ENCODE measurements at places on chromosomes 6 and 20.
A peak's percentile ranks its signal among the peaks of the same experiment; 100 is the strongest.

- DNase-seq = no peak
Measured at GRCh38 chr20:33677991-33678702, 3.9 kb upstream of the NECAB3 start.

- no peak for DNase-seq
Measured at GRCh38 chr20:1204113-1204512, 859 bp downstream of the C20orf202 start.

DNA sequence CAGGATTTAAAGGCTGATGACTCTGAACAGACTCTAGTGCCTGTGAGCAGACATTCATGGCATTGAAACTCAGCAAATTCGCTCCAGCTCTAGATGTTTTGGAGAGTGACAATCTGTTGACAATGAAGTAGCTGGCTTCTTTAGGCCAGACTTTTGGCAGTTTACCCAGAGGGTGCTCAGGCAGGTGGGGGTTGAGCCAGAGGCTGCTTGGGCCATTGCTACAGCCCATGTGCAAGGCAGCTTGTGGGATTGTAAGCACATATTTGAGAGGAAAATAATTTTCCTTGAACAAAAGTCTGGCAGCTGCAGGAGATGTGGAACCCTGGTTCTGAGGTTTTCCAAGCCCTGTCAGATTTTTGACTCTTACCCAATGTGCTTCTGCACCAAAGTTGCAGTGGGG, 311.6 kb downstream of the CDC5L start:
- DNase-seq = no peak

DNA sequence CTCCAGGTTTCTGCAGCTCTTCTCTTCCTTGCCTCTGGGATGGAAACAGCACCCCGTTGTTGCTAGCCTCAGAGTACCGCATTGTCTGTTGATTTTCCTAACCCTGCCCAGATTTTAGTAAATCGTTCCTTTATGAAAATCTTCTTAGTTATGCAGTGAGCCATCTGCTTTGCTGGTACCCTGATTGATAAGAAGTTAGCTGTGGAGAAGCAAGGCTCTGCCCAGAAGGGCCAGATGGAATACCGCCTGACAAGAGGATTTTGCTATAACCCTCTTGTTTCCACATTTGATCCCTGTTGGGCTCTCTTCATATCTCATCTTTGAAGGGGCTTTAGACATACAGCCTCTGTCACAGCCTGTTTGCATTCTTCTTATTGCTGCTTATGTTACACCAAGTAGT, 229.0 kb downstream of the CDKAL1 start:
- no peak for DNase-seq

GRCh38 chr6:84877515-84878210, 113.3 kb upstream of the TBX18 start:
- no peak for DNase-seq

DNA sequence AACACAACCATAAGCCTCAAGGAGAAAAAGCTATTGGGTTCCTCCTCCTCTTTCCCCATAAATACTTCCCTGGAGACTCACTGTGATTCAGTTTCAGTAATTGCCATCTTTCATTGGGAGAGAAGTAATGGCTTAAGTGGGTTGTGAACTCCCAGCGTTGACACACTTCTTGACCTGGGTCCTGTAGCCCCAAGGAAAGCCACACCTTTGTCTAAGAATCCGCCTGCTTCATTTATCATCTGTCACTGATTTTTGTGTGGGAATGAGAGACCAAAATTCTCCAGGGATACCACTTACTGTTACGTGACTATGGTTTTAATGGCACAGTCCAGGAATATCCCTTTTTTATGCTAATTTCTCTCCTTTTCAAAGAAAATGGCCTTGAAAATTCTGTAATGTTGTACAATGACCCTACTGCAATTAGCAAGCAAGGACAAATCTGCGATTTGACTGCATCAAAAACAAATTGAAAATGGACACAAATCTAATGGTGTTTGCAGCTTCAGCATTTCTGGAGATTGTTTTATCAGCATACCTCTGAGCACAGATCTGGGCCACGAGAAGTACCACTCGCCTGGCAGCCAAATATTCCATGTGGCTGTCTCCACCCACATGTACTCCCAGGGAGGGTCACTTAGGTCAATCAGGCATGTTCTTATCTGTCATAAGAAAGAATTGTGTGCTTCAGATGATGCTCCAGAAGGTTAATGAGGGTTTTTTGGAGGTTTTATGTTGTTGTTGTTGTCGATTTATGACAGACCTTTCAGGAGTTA, 29.8 kb downstream of the DCBLD1 start:
- no peak for DNase-seq

DNA sequence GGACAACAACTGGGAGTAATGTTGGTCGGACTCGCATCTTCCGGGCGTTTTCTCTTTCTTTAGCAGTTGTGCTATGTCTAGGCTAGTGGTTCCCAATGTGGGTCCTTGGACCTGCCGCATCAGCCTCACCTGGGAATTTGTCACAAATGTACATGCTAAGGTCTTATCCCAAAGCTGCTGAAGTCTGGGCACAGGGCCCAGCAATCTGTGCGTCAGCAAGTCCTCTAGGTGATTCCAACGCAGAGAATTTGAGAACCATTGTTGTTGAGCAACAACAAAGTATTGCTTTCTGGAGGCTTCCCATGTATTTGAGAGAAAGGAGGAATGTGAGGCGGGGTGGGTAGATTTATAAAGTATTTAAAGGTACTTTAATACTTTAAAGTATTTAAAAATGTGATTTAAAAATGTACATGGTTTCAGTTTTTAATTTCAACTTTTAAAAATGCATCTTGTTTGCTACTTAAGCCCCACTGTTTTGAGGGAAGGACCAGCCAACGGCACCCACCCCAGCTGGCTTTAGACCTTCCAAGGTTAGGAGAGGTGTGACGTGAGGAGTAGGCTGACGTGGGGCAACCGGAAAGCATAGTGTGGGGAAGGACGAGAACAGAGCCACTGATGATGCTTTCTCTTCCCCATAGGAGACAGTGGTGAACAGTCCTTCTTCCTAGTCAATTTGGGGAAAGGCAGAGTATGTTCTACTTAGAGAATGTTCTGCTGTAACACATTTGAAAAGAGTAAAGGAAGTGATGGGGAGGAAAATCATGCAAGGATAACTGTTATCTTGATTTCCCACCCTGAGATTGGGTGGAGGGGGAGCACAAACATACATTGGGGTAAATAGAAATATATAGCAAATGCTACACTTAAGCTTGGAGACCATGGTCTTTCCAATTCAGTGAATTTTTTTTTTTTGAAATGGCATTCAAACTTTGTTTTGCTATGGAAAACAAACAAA, 4.3 kb downstream of the UST start:
- peak; percentile 60 for DNase-seq

DNA sequence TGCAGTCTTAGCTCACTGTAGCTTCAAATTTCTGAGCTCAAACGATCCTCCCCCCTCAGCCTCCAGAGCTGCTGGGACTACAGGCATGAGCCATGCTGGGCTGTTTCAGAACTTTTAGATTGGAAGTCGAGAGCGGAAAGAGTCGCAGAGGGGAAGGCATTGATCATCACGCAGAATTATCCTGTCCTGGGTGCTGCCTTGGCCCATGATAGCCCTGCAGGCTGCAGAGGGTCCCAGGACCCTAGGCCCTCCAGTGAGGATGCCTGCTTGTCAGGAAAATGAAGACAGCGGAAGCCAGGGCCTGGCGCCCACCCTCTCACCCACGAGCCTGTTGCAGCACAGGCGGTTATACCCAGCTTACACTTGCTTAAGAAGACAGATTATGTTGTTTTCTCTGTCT, 9.1 kb downstream of the TMEM181 start:
- no peak for DNase-seq

DNA sequence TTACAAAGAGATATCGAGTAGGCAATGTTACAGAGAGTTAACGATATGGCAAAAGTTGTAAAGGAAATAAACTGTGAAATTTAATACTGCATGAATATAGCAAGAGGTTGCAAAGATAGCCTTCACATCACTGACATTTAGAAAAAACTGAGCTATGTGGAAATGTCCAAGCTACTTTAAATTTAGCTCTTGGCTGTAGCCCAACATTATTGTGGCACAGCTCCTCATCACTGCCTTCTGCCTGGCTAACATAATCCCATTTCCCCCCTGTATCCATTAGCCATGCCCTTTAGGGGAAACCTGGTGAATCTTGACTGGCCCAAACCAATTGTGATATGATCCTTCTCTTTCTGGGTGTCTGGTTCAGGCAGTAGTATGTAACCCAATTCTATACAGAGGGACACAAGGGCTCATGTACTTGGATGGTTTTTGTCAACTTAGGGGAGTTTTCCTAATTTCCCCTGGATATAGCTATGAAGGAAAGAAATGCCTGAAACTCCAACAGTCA, 115.4 kb downstream of the PFDN4 start:
- no peak for DNase-seq

DNA sequence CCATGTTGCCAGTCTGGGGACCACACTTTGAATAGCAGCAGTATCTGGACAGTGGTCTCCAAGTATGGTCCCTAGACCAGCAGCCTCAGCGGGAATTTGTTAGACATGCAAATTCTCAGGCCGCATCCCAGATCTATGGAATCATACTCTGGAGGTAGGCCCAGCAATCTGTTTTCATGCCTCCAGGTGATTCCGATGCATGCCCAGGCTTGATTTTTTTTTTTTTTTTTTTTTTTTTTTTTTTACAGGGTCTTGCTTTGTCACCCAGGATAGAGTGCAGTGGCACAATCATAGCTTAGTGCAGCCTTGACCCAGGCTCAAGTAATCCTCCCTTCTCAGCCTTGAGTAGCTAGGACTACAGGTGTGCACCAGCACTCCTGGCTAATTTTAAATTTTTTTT, 682 bp upstream of the SLA2 start:
- DNase-seq = no peak

- DNase-seq = no peak
Measured at GRCh38 chr20:24891546-24892393, 57.3 kb upstream of the CST7 start.

- peak; percentile 28 for DNase-seq
Measured at GRCh38 chr6:112773187-112773586, 426.1 kb downstream of the RFPL4B start.

- no peak for DNase-seq
Measured at GRCh38 chr6:54515013-54515412, 206.8 kb downstream of the TINAG start.

DNA sequence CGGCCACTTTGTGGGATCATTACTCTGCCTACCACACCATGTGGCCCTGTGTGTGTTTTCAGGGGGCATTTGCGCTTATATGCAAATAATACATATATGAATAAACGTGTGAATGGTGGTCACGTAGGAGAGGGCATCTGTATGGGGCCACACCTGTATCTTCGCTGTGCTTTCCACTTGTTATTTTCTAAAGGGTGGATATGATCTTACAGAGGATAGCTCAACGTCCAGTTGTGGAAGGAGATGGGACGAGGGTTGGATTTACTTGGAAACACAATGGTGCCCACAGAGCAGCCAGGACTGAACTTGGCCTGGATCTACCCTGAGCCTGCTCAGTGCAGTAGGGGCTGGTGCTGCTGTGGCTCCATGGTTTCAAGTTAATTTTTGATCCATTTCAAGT, 93.3 kb downstream of the YTHDF1 start:
- no peak for DNase-seq

DNA sequence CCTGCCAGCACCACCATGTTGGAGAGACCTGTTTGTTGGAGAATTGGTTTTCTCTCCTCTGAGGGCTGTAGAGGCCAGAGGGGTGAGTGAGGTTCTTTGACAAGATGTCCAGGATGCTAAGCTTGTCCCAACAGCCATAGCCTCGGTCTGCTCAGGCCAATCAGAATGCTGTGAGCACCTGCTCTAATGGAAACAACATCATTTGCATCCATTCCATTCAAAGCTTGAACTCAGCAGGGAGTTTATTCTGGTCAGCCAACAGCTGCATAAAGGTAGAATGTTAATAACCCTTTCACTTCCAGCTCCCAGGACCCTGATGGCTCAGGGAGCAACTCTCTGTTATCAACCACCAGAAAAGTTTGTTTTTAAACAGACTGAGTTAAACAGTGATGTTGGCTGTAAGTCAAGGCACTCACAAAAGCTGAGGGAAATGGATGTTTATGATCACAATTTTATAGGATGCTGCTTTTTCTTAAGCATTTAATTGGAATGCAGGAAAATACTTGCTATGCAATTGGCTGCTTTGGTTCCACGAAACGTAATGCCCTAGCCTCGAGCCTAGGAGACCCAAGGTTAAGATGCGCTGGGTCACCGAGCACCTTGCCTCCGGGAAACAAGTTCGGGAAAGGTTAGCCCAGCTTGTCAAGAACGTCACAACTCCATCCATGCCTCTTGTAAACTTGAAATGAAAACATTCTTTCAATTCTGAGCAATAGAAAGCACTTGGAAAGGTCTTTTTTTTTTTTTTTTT, 155.2 kb downstream of the NFATC2 start:
- no peak for DNase-seq

DNA sequence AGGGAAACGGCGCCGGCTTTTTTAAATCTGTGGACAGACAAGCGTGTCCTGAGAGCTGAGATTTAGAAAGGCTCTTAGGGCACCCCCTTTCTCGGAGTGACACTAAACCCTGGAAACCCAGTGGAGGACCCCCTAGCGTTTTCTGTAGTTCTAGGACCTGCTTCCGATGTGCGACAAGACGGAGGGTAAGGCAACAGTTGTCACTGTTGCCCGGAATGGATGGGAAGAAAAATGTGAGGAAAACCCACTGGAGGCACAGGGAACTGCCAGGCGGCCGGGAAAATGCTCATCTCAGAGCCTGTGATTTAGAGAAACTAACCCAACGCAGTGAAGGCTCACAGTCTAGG, 551 bp upstream of the ATP5F1E start:
- peak; percentile 25 for DNase-seq

DNA sequence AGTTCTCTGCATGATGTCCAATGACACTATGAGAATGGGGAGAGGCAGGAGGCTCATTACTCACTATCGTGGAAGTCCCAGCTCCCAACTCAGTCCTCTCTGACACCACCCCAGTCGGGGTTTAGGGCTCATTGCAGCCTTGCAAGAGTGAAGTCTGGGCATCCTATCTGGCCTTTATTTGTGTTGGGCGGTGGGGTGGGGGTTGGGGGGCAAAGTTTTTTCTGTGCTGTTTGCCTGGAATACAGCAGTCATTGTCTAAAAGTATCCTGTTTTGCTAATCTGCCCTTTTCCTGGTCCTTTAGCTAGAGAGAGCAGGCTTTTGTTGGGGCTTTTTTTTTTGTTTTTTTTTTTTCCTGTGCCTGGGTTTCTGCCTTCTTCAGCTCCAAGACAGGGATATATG, 174.2 kb downstream of the MYLK4 start:
- no peak for DNase-seq

GRCh38 chr20:47181056-47181862, 175.2 kb downstream of the ZMYND8 start:
- peak; percentile 88 for DNase-seq

DNA sequence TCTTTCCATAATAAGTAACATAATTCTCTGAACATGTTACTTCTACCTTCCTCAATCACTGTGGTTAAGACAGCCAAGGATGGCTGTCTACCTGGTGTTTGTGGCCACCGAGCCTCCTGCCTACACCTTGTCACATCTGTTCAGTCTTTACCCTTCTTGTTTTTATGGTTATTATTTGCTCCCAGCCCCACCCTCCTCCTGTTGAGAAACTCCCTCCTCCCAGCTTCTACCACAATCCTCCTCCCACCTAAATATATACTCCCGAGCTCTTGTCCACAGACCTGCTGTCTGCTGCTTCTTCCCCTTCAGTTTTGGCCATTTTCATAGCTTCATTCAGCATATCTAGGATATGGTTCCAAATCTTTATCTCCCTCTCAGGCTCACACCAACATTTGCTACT, 35.7 kb upstream of the GABRR1 start:
- no peak for DNase-seq

- peak; percentile 43 for DNase-seq
Measured at GRCh38 chr6:150266963-150267685, 101.7 kb upstream of the IYD start.

GRCh38 chr20:9817654-9818053, 21.2 kb downstream of the PAK5 start:
- DNase-seq = no peak

Measured in iris pigment epithelial cell (primary cell).